ENCODE measurements at places on chromosomes 1 and 21.

DNA sequence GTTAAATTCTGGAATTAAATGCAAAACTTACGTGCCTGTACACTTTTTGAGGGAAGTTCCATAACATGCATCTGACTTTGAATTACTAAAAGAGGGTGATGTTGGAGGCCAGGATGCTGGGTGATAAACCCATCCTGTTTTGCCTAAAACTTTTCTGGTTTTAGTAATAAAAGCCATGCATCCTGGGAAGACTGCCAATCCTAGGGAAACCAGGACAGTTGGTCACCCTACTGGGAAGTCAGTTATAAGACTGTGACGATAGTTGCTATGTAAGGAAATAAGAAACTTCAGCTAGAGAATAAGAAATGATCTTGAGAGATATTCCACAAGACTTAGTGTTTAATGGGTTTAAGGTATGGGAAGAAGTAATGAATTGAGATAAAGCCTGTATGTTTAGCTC is 336.6 kb upstream of the LYPLAL1 start:
- DNase-seq: no peak

GRCh38 chr1:175900171-175900570 is 156.8 kb upstream of the TNR start:
- DNase-seq: no peak

GRCh38 chr1:245313576-245313975 is 158.8 kb downstream of the KIF26B start:
- no peak for DNase-seq

- peak; percentile 76 for DNase-seq
Observed at GRCh38 chr1:21963477-21964217, 13.2 kb upstream of the CELA3B start.

GRCh38 chr1:158188611-158189010 is 7.9 kb downstream of the CD1D start:
- no peak for DNase-seq

DNA sequence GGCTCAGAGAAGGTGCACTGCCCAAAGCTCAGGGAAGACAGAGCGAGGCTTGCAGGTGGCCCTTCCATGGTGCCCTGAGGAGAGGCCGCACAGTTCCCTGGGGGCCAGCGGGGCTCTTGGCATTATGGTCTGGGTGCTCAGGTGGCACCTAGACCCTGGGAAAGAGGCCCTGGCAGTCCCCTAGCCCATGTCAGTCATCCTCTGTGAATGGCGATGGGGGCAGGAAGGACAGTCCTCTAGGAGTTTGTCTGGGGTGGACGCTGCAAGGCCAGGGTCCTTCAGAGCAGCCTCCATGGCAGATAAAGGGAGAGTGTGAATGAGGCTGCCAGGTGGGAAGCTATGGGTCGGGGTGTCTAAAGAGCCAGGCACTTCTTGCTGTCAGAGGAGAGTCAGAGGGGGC is 345.9 kb upstream of the VAMP3 start:
- DNase-seq: no peak

- no peak for DNase-seq
Observed at GRCh38 chr1:61538228-61538627, 186.7 kb downstream of the TM2D1 start.

DNA sequence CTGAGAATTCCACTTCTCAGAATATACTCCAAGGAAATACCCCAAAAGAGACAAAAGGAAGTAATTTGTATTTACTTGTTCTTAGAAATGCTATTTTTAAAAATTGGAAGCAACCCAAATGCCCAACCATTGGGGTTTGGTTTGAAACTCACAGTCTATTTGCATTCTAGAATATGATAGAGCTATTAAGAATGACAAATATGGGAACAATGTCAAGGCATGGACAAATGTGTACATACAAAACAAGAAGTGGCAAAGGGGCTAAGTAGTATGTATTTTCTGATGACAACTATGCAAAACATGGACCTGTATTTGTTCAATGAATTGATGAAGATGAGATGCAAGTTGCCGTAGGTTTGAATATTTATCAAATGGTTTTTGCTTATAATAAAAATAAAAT is 32.8 kb downstream of the KCNA2 start:
- no peak for DNase-seq

- DNase-seq: peak; percentile 45
Observed at GRCh38 chr1:112508278-112509004, at the start of gene WNT2B. Gene WNT2B (plus strand): TSS chr1:112508965. CDS start chr1:112509263, 298 bp downstream.

- DNase-seq: no peak
Observed at GRCh38 chr1:33375316-33375715, 54.4 kb upstream of the A3GALT2 start.

DNA sequence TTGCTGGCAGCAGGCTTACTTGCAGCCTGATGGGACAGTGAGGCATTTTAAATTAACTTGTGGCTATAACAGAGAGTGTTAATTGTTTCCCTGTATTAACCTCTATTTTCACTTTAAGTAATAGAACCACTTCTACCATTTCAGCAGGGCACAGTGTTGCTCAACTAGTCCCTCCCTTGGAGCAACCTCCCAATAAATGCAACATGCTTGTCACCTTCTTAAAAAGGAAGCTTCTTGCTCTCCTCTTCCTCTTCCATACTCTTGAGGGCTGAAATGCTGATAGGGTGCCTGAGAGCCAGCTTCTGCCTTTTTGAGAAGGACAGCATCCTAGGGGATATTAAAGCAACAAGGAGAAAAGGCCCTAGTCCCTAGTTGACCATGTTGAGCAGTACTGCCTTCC is 52.1 kb downstream of the C4BPA start:
- no peak for DNase-seq

- DNase-seq: no peak
Observed at GRCh38 chr1:198283222-198283621, 126.4 kb downstream of the NEK7 start.

GRCh38 chr1:234231061-234231892 is 142.0 kb upstream of the COA6 start:
- DNase-seq: no peak

DNA sequence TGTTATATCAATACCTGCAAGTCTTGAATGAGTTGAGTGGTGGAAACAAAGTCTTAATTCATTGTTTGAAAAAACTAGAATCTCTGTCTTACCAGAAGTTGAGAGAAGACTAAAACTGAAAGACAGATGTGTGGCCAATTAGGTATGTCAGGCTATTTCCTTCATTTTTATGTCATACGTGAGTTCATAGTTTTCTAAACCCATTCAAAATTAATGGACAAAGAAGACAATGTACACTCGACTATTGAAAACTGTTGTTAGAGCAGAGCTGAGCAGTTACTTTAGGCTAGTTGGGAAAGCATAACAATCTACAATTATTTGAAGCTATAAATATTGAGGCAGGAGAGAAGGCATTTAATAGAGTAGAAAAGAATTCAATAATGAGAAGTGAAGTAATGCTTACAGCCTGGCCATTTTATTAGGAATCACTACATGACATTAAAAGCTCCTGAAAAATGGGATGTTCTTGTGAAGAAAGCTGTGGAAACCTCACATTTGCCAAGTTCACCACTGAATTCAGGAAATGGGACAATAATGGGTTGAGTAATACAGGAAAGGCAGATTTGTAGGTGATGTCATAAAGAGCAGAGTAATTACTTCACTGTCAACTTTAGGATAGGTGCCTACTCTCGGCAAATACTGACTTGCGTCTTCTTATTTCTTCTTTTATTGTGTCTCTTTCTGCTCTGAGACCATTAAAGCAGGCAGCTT is 204.4 kb downstream of the PLA2G4A start:
- DNase-seq: no peak

GRCh38 chr1:173122344-173122935 is 71.7 kb upstream of the TNFSF18 start:
- no peak for DNase-seq

GRCh38 chr1:40708750-40709099 is 17.2 kb downstream of the NFYC start:
- DNase-seq: no peak

DNA sequence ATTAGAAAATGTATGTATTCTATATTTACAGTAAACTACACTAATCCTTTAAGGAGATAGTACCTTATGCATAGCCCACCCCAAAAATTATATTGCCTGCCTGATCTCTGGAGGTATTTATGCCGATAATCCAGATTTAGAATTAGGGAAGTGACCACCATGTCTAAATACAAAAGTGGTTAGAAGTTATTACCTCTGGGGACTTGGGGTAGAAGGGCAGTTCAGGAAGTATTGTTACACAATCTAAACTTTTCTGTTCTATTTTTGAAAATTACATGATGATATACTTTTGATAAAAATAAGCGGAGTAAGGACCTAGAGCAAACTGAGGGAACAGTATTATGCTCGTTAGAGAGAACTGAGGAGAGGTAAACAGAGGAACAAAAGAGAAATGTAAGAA is 90.5 kb upstream of the ZP4 start:
- no peak for DNase-seq

DNA sequence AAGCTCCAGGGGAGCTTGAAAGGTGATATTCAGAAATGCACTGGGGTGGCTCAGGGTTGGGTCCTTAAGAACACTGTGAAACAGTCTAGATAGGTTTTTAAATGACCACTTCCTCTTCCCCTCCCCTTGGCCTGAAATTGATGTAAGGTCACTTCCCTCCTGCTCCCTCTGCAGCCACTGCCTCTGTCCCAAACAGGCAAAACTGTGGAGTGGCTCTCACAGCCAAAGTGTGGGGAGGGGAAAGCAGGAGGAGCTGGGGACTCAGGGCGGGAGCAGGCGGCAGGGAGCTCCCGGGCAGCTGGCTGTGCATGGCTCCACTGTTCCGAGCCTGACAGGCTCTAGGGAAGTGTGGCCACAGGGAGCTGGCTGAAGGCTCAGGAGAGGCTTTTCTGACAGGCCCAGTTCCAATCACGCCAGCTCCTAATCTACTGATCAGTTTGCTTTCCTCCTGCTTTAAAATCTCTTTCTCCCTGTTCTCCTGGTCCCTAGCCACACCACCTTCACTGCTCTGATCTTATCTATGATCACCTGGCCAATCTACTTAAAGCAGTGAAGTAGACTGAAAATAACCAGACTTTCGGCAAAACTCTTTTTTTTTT is 5.1 kb upstream of the CSRP1 start:
- DNase-seq: no peak

GRCh38 chr1:29121516-29121935 is 2.2 kb downstream of the TMEM200B start:
- DNase-seq: no peak

GRCh38 chr1:167689567-167689920 is 32.2 kb upstream of the MPZL1 start:
- no peak for DNase-seq

DNA sequence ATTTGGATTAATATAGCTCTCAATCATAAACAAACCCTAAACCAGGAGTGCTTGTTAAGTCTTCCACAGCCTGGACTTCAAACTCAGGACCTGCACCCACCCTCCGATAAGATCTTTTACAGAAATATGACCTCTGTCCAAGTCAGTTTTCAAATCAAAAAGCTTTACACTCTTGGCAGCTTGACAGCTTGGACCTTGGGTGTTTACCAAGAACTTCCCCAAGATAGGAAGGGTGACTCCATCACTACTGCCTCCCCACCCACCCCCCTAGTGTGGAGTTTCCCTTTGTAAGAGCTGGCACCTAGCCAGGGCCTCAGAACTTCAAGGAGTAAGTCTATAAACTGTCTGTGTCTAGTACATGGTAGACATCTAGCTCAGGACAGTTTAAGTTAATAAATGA is 9.6 kb downstream of the BCAR3 start:
- DNase-seq: no peak

DNA sequence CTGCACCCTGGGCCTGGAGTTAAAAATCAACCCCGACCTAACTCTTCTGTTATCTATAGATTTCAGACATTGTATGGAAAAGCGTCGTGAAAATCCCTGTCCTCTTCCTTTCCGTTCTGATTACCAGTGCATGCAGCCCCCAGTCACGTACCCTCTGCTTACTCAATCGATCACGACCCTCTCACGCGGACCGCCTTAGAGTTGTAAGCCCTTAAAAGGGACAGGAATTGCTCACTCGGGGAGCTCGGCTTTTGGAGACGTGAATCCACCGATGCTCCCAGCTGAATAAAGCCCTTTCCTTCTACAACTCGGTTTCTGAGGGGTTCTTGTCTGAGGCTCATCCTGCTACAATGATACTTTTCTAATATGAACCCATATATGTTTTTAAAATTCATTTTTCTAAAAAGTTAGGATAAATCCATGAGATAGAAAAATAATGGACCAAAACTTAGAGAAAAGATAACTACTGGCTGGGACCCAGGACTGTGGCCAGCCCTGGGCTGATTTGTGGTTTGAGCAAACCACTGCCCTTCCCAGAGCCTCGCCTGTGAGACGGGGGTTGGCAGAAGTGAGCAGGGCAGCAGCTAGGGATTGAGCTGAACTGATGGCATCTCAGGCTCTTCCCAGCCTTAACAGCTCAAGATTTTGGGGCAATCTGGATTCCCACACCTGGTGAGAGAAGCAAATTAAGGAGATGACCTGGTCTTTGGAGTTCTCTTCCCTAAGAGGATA is 5.0 kb downstream of the UQCRHL start:
- DNase-seq: no peak

DNA sequence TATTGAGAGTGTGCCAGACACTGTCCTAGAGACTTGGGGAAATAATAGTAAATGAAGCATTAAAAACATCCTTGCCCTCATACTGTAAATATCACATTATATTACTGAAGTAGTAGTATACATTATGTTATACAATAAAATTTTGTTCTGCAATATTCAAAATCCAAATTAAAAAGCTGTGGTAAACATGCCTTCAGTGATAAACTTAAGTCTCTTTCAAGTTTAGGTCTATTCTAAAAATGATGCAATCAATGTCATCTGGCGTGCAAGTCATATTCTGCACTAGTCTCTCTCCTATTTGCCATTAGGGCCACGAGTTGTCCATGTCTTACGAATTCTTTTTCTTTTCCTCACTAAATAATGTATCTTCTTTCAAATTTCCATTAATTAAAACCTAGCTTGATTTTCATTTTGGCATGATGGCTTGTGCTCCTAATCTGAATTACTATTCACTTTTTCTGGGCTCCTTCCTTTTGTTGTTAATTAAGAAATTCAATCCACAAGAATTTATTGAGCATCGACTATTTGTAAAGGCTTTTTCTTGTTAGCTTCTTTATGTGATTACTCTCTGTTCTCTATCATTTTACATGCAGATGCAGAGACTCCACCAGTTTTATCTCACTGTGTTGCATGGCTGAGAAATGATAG is 130.7 kb downstream of the COQ8A start:
- DNase-seq: no peak

GRCh38 chr1:96357141-96357765 is 364.3 kb upstream of the PTBP2 start:
- DNase-seq: no peak

GRCh38 chr1:4702932-4703331 is 48.5 kb downstream of the AJAP1 start:
- no peak for DNase-seq

DNA sequence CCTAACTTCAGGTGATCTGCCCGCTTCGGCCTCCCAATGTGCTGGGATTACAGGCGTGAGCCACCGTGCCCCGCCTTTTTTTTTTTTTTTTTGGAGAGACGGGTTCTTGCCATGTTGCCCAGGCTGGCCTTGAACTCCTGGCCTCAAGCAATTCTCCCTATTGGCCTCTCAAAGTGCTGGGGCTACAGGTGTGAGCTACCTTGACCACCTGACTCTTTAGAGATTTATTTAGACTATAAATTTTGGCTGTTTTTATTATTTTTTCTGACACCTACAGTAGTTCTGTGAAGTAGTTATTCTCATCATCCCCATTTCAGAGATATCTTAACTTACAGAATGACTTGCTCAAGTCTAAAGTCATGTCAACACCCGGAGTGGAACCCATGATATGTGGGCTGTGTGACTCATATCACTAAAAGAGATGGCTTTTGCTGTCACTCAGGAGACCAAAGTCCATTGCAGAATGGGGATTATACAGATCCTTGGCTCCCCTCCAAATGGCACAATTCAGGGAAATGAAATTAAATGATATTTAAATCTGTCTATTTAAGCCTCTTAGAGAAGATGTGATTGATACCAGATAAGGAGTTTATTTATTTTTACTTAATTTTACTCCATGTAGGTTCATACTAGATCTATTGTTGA is 93.2 kb downstream of the CTH start:
- no peak for DNase-seq

GRCh38 chr1:245411245-245412036 is 256.7 kb downstream of the KIF26B start:
- DNase-seq: no peak
